Hair follicular keratinocyte (primary cell): ENCODE measurements at places on chromosomes 1 and 21. TPM values are rescaled to one million over a fixed set of nuclear protein-coding genes. Genes with fewer than 3 reads are reported as not detected.

Gene VHLL
- not detected in 2 replicates for total RNA-seq

Gene SMG5
- total RNA-seq = 35.9 and 40.1 TPM in 2 replicates

Gene HES4
- 3.0 and 5.6 TPM in 2 replicates for total RNA-seq

Gene TMEM79
- 7.6 and 9.1 TPM in 2 replicates for total RNA-seq

Gene KAZN
- 6.8 and 11.8 TPM in 2 replicates for total RNA-seq
